ENCODE measurements at places on chromosomes 7 and 10.

DNA sequence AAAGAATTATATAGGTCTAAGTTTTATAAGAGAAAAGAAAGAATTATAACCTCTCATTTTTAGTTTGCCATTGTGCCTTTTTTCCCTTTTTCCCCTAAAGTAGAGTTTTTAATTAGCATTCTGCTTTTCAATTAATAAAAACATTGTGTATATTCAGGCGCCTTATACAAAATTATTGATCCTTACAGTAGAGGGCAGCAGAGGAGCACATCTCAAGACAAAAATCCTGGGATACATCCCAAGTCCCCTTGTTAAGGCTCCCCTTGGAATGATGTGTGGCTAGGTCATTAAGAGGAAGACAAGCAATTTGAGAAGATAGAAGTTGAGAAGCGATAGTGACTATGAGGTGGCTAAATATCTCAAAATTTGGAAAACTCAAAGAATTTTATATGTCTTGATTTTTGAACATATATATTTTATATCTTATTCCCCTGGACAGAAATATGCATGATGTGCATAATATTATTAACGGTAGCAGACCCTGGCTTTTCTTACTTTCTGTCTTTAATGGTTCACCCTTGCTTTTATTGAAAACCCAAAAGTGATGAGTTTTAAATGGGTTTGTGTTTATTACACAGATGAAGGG lies 19.1 kb upstream of the TPK1 start:
- DNase-seq = peak; percentile 59

GRCh38 chr10:114879093-114879492 lies 57.5 kb downstream of the FHIP2A start:
- DNase-seq = peak; percentile 22

DNA sequence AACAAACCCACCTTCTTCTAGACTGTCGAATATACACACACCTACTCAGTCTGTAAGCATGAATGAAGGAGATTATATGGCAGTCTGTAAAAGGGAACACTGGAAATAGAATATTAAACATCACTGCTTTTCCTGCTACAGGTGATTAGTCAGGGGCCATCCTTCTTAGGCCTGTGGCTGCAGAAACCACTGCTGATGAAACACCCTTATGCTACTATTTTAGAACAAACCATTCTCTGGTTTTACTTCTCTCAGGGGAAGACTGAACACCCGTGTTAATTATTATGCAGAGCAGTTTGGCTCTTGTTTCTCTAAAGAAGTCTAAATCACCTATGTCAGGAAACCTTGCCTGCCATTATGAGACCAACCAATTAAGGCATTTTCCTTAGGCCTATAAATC lies 351.1 kb upstream of the KLF6 start:
- no peak for DNase-seq

- DNase-seq = no peak
Measured at GRCh38 chr10:132507409-132507955, 30.1 kb upstream of the INPP5A start.

GRCh38 chr10:480928-481552 lies 208.4 kb downstream of the DIP2C start:
- peak; percentile 51 for DNase-seq

DNA sequence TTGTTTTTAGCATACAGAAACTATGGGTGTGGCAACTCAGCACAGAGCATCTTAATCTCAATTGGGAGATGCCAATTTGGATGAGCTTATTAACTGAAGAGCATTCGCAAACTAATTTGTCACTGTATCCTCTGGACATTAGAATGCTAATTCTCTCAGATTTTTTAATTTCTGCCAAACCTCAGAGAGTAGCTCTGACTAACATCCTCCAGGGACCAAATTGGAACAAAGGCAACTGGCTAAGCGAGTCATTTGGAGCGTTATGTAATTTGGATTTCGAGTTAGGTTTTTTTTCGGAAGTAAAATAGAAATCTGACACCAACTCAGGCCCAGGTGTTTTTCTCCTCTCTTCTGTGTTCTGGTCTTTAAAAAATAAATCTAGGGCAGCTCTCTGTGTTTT lies 201.9 kb downstream of the BMPER start:
- peak; percentile 80 for DNase-seq

GRCh38 chr7:79302293-79302692 lies 151.2 kb downstream of the MAGI2 start:
- no peak for DNase-seq

DNA sequence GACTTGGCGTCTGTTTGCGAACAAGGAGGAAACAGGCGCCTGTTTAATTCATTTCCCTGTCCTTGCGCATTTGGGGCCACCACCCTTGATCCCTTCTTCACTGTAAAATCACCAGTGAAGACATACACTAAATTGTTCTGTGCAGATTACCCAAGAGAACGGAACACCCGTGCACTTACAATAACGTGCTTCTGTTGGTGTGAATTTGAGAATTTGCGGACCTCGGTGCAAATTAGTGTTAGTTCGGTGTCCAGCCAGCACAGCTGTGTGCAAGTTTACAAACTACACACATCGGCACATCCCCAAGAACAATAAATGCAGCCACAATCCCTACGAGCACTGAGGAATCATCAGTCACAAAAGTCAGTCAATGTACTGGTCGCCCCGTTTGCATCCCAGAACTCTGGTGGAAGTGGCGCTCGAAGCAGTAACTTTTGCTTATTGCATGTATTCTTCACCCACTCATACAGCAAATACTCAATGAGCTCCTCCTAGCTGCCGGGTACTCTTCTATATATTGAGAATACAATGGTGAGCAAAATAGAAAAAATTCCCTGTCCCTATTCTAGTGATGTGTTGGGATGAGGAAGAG lies 786 bp upstream of the CNOT4 start:
- no peak for DNase-seq

GRCh38 chr7:73971704-73972341 lies 56.1 kb upstream of the ELN start:
- no peak for DNase-seq

DNA sequence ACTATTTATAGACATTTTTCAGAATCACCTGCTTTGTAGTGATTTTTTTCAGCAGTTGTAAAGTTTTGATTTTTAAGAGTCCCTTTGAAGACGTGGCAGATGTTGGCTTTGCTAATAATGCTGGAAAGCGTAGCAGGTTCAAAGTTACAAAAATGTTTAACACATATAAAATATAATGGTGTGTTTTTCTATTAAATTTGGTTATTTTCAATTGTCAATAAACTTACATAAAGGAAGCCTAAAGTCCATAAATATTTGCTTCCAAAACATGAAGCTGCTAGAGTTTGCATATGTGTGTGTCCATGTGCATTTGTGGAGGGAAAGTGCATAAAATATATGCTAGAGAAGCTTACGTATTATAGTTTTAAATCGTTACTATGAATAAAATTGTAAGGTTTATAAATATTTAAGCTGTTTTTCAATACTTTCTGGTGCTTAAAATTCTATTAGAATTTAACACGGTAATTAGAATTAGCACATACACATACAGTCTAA lies 3.7 kb downstream of the MEOX2 start:
- peak; percentile 73 for DNase-seq

DNA sequence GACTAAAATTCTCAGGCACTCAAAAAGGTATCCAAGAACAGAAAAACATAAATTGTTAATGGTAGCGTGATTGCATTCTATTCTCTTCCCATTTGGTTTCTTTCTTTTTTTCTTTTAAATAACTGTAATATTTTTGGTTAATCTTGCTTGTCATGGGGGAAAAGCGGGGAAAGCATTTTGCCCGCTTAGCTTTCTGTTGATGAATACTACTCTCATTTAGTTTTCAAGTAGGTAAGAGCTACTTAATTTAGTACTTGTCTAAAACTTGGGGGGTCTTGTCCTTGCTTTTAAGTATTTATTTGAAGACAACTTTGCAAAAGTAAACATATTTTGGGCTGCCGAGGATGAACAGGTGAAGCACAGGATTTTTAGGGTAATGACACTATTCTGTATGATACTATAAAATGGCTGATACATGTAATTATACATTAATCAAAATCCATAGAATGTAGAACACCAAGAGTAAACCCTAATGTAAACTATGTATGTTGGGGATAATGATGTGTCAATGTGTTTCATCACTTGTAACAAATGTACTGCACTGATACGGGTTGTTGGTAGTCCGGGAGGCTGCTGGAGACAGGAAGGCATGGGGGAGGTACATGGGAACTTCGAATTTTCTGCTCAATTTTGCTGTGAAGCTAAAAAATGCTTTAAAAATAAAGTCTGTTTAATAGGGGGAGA lies 1.7 kb downstream of the TES start:
- no peak for DNase-seq

DNA sequence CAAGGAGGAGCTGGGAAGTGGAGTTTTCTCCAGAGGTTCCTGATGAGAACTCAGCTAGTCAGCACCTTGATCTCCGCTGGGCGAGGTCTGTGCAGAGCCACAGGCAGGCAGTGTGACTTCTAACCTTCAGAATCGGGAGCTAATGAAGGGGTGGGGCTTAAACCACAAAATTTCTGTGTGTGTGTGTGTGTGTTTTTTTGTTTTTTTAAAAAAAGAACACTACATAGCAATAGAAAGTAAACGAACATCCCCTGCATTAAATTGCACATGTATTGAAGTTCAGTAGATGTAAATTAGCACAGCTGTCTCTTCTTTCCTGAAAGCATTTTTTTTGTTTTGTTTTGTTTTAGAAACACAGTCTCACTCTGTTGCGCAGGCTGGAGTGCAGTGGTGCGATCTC lies 46.2 kb downstream of the RBM17 start:
- no peak for DNase-seq

GRCh38 chr10:2488446-2489005 lies 578.8 kb upstream of the PFKP start:
- DNase-seq = no peak

All from fibroblast of lung (primary cell).